ENCODE measurements at places on chromosomes 5 and 9.

GRCh38 chr5:125103459-125103858 lies 357.0 kb upstream of the ZNF608 start:
- DNase-seq = no peak

DNA sequence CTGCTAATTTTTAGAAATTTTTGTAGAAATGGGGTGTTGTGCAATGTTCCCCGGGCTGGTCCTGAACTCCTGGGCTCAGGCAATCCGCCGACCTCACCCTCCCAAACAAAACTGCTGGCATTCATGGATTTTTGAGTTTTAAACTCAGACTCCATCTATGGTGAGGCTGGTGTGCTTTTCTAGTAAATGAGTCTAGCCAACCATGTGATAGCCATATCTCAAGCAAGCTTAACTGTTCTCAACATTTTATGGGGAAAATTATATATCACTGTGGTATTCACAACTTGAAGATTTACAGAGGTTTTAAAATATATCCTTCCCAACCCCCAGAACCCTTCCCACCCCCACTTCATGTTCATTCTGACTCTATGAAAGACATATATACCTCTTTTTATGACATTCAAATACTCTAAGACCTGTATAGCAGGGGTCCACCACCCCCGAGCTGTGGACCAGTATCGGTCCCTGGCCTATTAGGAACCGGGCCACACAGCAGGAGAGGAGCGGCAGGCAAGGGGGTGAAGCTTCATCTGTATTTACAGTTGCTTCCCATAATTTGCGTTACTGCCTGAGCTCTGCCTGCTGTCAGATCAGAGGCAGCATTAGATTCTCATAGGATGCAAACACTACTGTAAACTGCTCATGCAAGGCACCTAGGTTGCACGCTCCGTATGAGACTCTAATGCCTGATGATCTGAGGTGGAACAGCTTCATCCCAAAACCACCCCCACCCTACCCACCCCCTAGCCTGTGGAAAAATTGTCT lies 4.5 kb upstream of the NADK2 start:
- no peak for DNase-seq

DNA sequence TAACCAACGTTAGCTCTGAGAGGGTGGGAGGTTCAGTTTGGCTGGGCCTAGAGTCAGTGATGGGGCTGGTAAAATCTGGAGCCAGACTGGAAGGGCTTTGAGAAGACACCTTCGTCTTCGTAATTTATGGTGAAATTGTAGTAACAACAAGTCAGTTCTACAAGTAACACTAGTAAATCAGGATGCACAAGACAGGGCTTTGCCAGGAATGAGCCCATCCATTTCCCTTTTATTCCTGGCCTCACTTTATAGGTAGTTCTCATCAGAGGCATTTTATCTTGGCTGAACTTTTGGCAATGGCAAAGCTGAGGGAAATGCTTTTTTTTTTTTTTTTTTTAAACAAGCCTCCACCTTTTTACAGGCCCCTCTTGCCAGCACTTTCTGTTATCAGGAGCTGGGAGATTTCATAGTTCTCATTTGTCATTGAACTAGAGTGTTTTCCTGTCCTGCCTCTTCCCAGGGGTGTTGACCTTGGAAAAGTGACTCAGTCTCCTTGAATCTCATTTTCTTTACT lies 110.5 kb upstream of the KLF4 start:
- DNase-seq = no peak

DNA sequence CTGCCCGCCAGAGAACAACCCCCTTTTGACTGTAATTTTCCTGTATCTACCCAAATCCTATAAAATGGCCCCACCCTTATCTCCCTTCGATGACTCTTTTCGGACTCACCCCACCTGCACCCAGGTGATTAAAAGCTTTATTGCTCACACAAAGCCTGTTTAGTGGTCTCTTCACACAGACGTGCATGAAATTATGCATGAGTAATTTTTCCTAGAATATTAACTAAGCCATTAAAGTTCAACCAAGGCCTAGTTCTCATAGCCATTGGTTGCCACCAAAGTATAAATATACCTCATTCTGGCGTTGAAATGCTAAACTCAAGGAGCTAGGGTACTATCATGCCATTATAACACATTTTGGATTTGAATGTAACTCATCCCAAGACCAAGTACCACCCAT lies 243.9 kb downstream of the ZNF608 start:
- DNase-seq = no peak

DNA sequence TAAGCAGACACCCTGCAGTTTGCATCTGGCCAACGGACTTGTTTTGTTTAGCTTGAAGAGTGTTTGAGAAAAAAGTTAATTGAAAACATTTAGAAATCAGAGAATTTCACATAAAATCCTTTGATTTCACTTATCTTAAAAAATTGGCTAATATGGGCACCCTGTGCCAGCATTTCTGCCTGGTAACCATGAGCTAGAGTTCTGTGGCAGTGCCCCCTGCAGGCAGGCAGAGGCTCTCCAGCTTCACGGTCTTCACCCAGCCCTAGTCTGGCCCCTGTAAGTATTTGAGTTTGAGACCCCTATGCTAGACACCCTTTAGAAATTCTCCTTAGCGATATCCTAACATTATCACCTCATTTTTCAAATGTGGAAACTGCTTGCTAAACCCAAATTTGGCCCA lies 18.8 kb upstream of the FANCC start:
- DNase-seq = no peak

Measured in activated CD8-positive, alpha-beta memory T cell treated with anti-CD3 and anti-CD28 coated beads for 24 hours (primary cell).